Activated CD8-positive, alpha-beta memory T cell treated with anti-CD3 and anti-CD28 coated beads for 1 hour (primary cell): ENCODE measurements at places on chromosomes 4 and X.

DNA sequence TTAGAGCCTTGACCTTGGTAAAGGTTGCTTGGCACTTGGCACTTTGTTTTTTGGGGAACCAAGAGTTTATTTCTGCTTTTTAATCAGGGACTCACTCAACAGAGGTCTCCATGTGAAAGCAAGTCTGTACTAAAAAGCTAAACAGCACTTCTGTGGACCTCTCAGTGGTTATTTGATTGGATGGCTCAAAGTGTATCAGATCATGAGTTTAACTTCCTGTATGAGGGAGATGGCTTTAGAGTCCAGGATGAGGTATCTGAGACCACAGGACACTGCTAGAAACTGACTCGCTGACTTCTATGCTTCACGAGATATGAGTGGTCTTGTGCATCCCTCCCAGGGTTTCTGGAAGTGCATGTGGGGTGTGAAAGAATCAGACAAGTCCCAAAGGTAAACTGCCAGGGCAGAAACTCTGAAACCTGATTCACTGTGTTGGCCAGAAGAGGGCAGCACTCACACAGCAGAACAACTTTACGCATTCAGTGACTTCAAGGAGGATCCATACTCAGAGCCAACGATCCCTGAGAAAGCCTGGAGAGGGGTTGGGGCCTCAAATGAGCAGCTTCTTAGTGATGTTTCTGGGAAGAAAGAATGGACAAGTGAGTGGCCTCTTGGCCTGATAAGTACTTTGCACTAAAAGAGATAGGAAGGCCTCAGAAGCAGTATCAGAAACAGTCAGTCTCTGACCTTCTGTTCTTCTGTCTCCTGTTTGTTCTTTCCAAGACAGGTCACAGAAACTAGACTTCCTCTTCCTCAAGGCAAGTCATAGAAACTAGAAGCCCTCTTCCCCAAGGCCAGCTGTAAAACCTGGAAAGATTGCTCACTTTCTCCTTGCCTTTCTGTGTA, 220.3 kb upstream of the CXCL13 start:
- peak; percentile 3 for DNase-seq

DNA sequence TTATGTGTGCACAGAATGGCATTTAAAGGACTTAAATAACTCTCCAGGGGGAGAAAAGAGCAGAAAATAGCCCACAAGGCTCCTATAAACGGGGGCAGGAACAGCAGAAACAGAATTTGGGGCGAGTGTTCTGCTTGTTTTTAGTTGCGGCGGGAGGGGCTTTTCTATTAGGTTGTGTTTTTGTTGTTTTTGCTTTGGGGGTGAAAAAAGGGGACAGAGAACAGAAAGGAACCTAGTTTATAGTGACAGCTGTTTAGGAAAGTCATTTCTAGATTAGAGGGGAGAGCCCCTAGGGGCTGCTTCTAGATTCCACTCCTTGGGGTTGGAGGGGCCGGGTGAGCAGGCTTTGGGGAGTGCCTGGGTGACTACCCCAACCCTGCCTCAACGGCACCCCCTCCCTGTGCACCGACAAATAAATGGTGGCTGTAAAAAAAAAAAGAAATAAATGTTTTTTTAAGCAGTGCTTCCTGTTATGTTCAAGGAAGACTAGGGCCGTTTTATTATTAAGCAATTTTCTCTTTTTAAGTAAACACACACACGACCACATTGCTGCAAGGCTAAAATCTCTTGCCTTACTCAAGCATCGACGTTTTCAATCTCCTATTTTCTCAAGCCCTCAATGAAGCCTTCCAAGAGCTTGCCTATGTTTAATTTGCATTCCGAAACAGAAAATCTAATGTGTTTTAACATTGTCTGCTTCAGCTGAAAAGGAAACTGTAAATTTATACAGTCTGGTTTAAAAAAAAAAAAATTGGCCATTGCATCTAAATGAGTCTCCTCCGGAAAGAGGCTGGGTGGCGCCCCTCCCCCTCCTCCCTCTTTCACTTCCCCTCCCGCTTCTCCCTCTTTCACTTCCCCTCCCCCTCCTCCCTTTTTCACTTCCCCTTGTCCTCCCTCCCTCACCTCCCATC, 123.3 kb upstream of the TBL1X start:
- no peak for DNase-seq

- DNase-seq = no peak
Measured at GRCh38 chrX:3159995-3160720, 118.9 kb downstream of the ARSF start.

DNA sequence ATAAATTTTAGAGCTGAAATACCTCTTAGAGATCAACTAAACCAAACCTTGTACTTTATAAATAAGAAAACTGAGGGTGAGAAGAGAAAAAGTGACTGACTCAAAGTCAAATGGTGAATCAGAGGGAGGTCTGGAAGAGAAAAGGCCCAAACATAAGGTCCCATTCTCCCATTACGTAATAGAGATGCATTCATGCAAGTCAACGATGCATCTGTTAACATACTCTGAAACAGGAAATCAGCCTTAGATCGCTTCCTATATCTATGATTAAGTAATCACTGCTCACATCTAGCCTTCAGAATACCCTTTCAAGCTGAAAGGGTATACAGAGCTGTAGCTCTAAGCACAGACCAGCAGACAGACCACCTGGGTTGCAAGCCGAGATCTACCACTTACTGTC, 6.5 kb downstream of the RNF150 start:
- no peak for DNase-seq

GRCh38 chrX:64976673-64977040, 407 bp upstream of the ZC4H2 start:
- DNase-seq = no peak

- no peak for DNase-seq
Measured at GRCh38 chr4:113344100-113344499, 294.6 kb downstream of the ANK2 start.

DNA sequence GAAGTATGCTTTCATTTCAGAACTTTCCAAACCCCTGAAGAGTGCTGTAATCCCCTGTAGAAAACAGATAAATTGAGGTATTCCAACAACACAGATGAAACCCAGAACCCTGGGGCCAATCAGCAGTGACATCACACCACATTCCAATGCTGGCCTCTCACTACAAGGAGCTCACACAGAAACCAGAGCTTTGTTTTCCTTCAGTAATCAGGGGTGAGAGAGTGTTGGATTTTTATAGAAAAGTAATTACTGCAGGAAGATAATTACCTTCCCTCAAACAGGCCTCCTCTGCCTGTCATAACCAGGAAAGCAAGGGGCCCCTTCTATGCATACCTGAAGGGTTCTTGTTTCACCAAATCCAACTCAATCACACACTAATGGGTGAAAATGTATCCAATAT, 246.2 kb downstream of the SCFD2 start:
- no peak for DNase-seq

DNA sequence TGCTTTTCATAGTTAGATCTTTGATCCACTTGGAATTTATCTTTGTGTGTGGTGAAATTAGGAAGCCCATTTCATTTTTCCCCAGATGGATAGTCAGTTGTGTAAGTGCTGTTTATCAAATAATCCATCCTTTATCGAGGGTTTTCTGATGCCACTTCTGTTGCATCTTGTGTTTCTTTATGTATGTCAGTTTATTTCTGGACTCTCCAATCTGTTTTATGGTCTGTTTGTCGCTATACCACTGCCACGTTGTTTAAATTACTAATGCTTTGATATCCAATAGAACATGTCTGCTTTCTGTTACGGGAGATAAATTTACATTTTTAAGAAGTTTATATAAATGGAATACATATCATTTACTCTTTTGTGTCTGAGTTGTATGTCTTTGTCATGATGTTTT, 21.0 kb downstream of the CD38 start:
- DNase-seq = no peak

DNA sequence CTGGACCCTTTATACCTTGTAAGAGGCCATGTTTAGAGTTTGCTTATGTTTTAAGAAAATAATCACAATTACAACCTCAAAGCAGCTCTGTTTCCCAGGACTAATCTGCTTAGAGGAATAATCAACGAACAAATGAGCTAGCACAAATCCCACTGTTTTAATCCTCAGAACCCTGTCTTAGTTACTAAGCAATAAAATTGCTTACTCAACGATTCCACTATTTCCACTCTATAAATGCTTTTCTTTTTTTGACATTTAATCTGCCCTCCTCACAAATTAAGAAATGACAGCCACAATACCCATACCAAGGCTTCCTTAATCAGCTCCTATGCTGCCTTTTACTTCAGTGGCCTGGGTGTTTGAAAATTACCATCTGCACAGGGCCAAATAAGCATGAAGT, 48.8 kb downstream of the FAM120C start:
- no peak for DNase-seq

GRCh38 chr4:15149234-15149838, 147.1 kb downstream of the CPEB2 start:
- no peak for DNase-seq

DNA sequence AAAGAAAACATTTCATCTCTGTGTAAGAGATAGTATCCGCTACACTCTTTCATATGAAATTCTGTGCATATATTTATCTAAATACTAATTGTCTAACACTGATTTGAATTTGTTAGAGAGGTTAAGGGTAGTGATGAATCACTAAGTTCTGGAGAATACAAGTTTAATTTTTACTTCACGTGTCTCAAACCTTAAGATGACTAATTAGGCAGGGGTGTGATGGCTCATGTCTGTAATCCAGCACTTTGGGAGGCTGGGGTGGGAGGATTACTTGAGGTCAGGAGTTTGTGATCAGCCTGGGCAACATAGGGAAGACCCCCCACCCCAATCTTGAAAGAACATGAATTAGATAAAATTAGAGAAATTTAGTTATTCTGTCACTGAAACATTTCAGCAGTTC, 2241.9 kb downstream of the PCDH7 start:
- DNase-seq = no peak
